Stimulated activated CD4-positive, alpha-beta T cell treated with anti-CD3 and anti-CD28 coated beads, TNF-alpha, amount 100 ng/mL, for 4 hours (primary cell): ENCODE measurements at places on chromosomes 4 and X.

DNA sequence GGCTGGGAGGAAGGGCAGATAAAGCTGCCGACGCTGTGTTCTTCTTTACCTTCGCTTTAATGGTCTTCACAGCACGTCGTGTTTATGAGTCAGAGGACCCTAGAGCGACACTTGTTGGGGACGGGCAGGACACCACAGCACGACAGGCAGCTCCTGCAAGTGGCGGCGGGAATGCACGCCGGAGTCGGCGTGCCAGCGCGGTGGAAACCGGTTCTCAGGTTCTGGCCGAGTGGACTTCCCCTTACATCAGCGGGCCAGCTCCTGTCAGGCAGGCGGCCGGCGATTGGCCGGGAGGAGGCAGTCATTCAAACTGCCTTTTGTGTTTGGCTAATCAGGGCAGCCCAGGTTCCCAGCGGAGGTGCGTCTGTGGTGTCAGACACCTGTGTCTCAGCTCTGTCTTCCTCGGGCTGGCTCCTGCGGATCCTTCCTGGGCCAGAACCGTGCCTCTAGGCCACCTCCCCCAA is 150.9 kb downstream of the SHROOM3 start:
- DNase-seq, result no peak

- DNase-seq, result no peak
These were observed 90.8 kb downstream of the NAA11 start for GRCh38 chr4:79235095-79235494.

DNA sequence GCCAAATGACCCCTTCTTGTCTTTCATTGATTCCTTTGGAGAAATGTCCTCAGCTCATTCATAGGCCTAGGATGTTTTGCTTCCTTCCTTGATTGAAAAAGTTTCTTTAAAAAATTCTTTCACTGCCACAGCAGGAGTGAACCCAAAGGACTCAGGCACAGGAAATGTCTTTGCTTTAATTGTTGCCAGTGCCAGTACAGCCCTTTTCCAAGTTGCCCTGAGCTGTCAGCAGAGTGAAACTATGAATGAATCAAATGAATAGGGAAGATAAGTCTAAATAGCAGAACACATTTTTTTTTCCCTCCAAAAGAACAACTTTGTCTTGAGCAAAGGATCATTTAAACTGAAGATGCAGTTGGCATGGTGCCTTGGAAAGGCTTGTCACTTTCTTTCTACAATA is 63.8 kb upstream of the SLC4A4 start:
- DNase-seq, result no peak

DNA sequence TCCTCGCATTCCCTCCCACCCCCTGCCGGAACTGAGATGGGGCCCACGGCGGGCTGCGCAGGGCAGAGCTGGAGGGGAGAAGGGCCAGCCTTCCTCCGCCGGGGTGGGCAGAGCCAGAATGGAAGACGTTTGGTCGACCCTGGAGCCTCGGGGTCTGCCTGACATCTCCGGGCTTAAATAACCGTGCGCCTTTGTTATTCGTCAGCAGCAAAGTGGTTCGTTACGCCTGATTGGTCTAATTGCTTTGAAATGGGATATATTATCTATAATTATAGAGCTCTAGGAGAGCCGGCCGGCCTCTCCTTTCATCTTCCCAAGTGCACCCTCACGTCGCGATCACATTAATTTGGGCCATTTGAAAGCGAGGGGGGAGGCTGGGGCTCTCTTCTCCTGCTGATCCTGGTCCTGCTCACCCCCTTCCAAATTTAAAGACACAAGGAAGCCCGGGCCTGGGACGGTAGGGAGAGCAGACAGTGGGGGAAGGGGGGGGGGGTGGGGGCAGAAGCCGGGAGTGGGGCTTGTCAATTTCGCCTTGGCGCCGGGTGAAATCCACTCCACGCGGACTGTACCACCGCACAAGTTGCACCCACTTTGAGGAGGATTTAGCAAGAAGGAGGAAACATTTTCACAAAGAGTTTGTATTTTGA is 4.7 kb upstream of the MSX1 start:
- DNase-seq, result no peak

DNA sequence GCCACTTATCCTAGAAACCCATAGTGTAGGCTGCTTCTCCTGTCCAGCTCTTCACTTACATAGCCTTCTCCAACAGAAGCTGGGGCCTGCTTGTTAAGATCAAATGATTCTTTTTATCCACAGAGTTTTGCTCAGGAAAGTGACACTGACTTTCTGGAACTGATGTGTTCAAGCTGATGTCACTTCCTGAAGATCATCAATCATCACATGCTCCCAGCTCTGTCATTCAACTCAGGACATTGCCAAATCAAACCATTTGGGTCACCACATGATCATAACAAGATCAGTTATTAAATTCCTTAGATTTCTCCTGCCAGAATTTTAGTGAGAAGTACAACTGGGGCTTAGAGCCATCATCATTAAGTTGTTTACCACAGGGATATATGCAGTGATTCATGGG is 39.4 kb downstream of the GLRA3 start:
- no peak for DNase-seq

GRCh38 chr4:180828455-180829018 is 1414.7 kb upstream of the TENM3 start:
- no peak for DNase-seq

DNA sequence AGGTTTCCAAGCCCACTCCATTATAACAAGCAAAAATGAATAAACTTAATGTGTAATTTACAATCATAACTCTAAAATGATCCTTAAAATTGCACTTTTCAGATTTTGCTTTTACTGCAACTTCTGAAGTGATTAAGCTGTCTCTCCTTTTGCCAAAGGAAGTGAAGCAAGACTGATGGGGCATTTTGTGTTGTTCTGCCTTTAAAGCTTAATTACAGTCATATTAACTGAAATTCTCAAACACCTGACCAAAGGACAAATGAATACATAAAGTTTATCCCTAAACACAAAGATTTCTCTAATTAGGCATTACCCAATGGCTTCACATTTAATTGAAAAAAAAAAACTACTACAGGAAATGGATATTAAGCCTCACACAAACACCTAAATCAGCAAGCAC is 101.8 kb downstream of the ATP11C start:
- DNase-seq, result no peak

DNA sequence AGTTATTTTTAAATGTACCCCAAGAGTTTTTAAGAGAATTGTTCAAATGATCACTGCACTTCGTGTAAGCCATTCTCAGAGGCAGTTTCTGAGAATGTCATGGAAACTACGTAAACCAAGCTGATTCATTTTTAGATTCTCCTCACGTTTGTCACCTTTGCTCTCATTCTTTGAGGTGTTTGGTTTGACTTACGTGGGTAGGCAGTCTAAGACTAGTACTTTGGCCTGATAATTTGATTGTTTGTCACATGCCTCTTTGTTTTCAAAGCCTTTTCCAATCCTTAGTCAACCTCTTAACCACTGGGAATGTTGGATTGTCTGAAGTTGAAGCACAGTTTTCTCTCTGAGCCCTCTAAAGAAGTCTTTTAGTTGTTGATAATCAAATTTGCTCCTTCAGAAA is 10.5 kb downstream of the SEPTIN11 start:
- DNase-seq, result no peak

DNA sequence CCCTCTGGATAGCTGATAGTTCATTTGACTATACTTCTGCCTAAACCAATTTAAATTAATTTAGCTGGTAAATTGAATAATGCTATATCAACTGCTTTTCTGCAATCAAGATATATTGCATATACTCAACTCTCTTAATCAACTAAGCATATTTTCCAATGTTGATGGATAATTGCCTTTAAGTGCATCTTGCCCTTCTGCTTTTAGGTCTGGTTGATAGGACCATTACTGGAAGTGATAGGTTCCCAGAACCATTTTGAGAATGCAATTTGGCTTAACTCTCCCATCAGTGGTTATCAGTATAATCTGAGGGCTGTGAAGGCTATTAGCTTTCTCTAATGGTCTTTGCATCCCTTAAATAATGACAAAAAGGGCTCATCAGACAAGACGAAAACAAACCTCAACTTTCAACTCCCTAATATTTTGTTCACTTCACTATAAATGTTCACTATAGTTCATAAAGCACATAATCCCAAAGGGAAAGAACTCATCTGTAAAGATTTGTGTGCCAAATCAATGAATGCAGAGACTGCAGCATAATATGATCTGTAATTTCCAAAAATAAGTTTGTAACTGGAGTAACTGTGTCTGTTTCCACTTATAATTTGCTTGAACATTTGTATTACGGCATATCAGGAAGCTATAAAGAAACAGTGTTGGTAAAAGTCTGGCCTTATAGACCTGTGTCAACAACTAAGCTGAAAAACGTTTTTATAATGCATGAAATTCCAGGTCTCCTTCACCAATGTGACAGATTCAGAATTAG is 273.6 kb downstream of the FBXO8 start:
- no peak for DNase-seq

DNA sequence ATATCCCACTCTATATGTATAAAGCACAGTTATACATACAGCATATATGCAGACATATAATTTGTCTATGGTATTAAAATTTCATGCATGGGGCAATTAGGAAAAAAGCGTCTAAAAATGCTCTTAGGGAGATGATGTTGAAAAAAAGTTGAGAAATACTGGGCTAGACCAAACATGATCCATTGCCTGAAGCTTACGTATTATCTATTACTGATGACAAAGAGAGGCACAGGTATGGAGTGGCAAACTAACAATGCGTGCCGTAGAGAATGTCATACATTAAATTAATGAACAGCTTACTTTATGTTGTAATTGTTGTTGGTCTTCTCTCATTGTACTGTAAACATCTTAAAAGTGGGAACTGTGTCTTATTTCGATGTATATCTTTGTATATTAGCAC is 13.9 kb downstream of the RHOH start:
- DNase-seq, result no peak

GRCh38 chr4:98773638-98774037 is 115.2 kb upstream of the TSPAN5 start:
- no peak for DNase-seq

GRCh38 chr4:84531689-84532088 is 32.6 kb upstream of the NKX6-1 start:
- DNase-seq, result no peak

DNA sequence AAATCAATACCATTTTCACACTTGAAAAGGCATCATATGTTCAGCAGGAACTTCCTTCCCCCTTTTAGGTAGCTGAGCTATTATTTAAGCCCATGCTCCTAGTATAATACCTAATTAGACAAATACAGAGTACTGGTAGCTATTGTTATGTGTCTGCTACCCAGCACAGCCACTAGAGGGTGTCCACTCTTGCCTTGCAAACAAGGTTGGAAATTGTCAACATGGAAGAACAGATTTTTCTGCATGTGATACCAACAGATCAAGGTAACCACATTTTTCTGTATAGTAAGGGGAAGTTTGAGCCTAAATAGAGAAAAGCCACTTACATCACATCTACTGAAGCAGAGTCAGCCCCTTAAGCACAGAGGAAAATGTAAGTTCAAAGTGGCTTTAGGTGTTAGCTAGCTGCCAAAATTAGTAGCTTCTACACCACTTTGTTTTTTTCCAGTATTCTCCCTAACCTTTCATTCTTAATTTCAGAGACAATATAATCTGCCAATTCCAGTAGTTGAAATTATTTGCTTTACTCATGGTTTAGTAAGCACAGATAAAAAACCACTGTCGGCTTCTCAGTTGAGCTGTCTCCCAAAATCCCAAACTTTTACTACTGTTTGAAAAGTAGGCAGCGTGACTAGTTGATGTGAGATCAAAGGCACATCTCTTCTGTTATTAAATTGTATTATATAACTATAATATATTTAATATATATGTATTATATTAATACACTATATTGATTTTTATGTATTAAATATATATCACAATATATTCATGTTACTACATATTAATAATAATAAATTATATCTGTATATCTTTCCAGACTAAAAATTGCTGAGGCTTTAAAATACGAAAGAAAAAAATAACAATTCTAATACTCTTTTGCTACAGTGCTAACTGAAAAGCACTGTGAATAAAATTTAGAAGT is 38.2 kb downstream of the EDNRA start:
- DNase-seq, result no peak

DNA sequence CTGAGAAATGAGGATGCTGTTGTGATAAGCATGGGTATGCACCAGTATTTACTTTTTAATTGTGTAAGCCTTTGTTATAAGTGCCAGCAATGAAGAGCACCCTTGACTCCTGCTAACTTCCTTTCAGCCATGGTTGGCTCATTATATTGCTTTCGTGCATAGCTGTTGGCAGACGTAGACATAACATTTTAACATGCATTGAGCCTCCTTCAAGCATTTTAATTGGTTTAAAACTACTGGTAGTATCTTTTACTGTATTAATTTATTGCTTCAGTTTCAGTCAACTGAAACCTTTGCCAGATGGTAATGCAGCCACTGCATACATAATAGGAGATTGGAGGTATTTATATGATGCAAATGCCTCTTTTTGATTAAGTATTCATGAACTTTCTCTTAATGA is 1285.4 kb downstream of the PCDH18 start:
- DNase-seq, result no peak

GRCh38 chr4:15385928-15386327 is 41.9 kb upstream of the C1QTNF7 start:
- DNase-seq, result no peak

DNA sequence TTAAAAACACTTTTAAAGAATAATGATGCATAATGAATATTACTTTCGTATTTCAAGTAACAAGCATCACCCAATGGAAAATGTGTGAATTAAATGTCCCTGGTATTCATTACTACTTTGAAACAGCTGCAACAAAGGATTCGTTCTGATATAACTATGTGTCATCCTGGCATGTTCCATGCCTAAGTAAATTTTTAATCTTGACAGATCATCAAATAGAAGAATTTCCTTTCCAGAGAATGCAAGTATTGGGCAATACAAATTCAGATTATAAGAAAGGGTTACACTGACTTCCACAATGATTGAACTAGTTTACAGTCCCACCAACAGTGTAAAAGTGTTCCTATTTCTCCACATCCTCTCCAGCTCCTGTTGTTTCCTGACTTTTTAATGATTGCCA is 105.3 kb downstream of the SPCS3 start:
- no peak for DNase-seq

GRCh38 chrX:109049416-109049815 is 313.1 kb upstream of the IRS4 start:
- DNase-seq, result no peak

DNA sequence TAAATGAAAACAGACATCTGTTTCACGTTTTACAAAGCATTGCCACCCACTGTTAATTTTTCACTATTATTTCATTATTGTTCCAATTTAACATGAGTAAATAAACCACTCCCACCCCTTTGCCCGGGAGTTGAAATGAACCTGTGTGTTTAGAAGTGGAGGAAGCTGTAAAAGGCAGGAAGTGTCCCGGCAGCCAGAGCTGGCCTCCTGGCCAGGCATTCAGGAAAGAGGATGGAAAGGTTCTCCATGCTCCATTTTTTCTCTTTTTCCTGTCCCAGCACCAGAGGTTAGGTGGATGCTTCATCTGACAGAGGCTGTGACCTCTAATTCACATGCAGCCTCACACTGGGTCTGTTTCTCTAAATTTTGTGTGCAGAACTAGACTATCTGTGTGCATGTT is 55.5 kb upstream of the LNX1 start:
- no peak for DNase-seq

- DNase-seq, result no peak
These were observed 73.6 kb downstream of the C4orf46 start for GRCh38 chr4:158597879-158598596.

DNA sequence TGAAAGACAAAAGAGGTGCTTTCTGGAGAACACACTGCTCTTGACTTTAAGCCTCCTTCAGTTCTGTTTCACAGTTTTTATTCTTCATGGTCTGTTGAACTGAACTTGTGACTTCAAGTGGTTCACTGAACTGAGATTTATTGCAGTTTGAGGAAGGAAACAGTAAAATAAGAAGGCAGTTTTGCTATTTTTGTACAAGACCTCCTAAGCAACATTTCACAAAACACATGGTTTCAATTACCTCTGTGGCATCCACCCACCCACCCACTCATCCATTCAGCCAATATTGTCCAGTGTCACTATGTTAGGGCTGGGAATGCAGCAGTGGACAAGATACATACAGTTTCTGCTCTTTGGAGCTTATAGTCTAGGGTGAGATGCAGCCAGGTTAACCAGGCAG is 131.3 kb downstream of the IL1RAPL2 start:
- no peak for DNase-seq
